ENCODE measurements at places on chromosomes 2 and 18. TPM values are rescaled to one million over a fixed set of nuclear protein-coding genes. Genes with fewer than 3 reads are reported as not detected.

DNA sequence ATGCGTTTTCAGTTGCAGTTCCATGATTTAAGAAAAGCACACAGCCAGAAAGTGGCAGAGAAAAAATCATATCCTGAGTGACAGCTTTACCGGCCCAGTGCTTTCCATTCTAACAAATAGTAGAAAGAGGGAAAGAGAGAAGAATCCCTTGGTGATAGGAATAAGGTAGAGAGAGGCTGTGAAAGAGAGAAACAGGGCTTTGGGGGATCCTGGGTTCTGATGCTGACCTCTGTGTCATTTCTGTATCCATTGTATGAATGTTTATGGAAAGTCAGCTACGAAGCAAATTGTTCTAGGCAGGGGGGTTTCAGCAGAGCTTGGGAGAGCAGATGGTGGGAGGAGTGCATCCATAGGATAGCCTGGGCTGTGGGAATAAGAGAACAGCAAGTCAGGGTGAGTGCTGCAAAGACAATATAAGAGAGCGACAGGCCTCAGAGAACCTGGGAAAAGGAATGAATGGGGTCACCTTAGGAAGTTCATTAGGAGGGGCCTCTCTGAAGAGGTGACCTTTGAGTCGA, 203.4 kb upstream of the TNP1 start:
- DNase-seq, result no peak

DNA sequence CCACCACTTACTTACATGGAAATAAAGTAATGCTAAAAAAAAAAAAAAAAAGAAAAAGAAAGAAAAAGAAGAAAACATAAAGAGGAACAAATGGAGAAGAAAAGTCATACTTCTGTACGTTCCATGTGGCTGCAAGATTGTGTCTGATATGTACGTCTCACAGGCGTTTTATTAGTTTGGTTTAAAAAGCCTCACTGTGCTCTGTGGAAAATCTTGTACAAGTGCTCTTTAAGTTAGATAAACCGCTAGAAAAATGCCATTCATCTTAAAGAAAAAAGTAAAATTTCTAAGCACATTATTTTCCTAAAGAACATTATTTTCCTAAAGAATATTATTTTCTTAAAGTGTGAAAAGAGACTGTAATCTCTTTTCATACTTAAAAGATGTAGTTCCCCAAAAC, 165.1 kb downstream of the ZNF521 start:
- DNase-seq, result no peak

Gene ACSL3
- 76.2 TPM for total RNA-seq

DNA sequence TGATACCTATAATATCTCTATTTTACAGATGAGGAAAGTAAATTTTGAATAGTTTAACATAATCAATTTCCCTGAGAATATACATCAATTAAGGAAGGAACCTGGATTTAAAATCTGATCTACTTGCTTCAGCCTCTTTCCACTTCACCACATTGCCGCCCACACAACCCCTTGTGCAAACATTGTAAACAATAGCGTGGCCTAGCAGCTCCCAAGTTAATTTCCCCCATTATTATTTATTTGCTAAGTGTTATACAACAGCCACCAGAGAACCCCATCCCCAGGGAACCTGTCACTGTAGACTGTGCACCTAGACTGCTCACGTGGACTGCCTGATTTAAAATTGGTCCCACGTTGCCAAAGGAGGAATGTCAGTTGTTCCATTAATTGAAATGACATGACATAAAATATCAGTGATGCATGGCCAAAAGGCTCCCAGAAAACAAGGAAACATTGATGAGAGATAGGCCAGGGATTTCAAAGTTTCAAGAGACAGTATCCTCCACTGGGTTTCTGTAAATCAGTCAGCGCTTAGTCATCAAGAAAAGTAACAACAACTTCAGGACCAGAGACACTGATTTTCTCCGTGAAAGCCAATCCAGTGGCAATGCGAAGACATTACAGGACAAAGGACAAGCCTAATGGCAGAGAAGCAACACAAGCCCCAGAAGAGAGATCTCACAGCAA, 41.3 kb downstream of the SCG2 start:
- peak; percentile 40 for DNase-seq

DNA sequence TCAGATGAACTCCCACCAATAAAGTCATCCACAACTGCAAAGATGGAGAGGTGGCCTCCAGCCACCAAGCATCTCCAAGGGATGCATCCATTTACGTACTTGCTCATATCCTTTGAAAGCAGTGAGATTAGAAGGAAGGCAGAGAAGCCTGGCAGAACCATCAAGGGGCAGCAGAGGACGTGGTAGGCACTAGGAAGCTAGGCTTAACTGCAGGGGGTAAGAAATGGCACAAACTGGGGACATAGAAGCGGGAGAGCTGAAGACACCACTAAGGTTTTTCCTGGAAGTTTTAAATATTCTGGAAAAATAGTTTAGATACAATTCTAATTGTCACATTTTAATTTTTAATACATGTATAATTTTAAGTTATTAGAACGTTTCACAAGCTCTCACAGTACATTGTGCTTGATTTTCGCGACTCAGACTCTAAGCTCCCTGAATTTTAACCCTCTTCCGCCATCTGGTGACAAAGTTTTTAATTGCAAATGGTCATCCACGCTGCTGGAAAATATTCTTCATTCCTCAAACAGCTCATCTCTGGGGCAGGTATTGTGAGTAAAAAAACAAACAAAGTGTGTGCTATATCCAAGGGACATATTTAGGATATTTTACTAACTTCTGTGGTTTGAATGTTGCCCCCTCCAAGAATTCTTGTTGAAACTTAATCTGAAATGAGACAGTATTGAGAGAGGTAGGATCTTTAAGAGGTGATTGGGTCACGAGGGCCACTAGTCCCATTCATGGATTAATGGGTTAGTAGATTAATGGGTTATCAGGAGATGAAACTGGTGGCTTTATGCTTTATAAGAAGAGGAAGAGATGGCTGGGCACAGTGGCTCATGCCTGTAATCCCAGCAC, 1.6 kb upstream of the PSTPIP2 start:
- DNase-seq, result peak; percentile 39

Gene LOXL3
- 62.0 TPM for total RNA-seq

GRCh38 chr18:10473132-10473531, 18.7 kb downstream of the APCDD1 start:
- no peak for DNase-seq

Gene RUFY4
- total RNA-seq, result not detected

DNA sequence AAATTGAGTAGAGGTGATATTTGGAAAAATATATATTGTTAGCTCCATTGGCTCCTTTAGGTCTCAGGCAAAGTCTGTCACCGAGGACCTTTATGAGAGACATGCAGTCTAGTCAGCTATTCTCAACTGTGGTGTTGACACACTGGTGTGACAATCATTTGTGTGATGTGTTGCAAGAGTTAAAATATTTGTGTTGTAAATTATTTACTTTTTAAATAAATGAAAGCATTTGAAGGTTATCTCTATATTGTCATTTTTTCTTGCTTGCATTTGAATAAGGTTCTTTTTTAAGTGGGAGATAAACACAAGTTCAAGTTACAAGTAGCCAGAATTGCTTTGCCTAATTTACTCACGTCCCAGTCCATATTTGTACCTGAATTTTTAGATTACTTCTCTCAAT, 4.3 kb downstream of the REL start:
- DNase-seq, result no peak

DNA sequence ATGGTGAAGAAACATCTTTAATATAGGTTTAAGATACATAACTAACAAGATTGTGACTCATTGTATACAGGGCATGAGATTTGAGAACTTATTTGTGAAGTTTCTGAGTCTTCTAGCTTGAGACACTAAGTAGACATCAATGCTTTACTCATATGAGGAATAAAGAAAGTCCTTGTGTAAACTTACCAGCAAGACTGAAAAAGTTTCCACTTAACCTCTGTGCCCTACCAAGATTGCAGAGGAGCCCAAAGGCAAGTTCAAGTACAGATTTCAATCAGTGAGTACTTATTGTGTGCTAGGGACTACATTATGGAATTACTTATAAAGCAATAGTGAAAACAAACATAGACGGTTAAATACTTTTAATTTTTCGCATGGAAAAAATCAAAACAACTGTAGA, 1041.2 kb upstream of the CELF4 start:
- no peak for DNase-seq

DNA sequence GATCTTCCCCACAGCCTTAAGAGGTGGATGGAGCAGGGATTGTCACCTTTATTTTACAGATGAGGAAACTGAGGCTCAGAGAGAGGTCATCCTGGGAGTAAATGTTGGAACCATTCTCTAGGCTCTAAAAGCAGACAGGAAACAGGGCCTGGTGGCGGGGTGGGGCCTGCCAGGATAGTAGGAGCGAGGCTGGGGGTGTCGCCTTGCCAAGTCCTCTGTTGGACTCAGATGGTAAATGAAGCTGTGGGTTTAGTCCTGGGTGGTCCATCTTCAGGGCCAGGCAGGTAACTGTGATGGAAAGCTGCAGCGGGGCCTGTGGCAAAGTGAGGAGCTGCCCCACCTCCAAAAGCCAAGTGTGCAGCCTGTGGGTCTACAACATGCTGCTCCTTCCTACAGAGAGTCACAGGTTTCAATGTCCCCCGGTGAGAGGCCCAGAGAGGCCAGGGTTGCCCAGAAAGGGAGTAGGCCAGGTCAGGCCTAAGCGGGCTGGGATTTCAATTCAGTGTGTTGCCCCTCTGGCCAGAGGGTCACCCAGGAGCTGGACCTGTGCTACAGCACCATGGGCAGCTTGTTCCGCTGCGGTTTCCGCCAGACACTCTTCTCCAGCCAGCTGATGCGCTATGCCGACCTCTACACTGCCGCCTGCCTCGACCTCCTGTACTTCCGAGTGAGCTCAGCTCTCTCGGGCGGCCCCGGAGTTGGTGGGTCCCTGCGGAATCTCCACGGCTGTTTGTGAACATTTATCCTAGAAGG, 6.6 kb downstream of the NT5DC4 start:
- no peak for DNase-seq

Gene DIPK1C
- not detected for total RNA-seq

GRCh38 chr2:69210385-69210784, 176.6 kb downstream of the GFPT1 start:
- DNase-seq, result no peak

Gene CFC1
- not detected for total RNA-seq

Gene CYS1
- total RNA-seq, result 2.1 TPM

Gene CTNNA2
- not detected for total RNA-seq

- DNase-seq, result no peak
Observed at GRCh38 chr18:13584825-13585224, 141.5 kb downstream of the FAM210A start.

- DNase-seq, result peak; percentile 55
Observed at GRCh38 chr2:45119038-45119437, 109.8 kb upstream of the SIX2 start.

DNA sequence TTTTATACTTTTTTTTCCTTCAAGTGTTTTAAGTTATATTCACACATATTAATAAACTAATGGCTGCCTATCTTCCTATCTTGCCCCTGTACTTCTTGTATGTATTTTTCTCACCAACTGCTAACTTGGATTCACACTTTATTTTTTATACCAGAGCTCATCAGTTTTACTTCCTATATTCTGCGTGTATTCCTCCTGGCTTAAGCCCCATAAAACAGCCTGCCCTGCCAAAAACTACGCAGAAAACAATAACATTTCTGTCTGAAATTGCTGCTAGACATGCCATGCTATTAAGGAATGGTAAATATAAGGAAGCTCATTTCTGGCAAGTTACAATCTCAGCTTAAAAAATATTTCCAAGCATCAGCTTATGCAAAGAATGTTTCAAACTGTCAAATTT, 172.3 kb downstream of the UBE2E3 start:
- DNase-seq, result no peak

Gene MPV17
- 62.8 TPM for total RNA-seq

Gene ELP2
- 77.4 TPM for total RNA-seq

DNA sequence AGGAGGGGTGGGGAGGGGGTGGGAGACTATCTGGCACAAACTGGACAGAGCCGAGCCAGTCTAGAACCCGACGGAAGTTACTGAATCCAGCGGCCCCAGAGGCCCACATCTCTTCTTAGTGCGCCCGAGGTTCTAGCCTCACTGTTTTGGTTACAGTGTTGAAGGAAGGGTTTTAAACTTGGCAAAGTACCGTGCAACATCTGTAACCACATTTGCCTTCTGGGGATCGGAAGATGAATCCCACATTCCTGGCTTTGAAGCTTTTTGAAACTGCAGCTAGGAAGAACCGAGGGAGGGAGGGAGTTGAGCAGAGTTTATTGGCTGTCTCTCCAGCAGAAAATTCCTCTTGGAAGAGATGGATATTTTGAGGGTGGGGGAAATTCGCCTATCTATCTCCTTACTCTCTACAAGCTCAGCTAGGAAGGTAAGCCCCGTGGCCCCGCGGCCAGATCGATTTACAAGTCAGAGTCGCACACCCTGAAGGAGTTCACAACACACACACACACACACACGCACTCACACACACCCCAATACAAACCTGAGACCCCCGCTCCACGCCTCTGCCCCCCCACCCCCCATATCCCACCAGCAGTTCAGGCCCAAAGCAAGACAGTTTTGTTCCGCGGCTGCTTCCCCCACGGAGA, 1.0 kb downstream of the ACVR1 start:
- peak; percentile 78 for DNase-seq

Gene DBI
- total RNA-seq, result 93.6 TPM
